ENCODE measurements at places on chromosomes 1 and 21. TPM values are rescaled to one million over a fixed set of nuclear protein-coding genes. Genes with fewer than 3 reads are reported as not detected.
A peak's percentile ranks its signal among the peaks of the same experiment; 100 is the strongest.

FCGR3B gene
- total RNA-seq: 3.3 TPM

CD247 gene
- 0.57 TPM for total RNA-seq

ILDR2 gene
- total RNA-seq: 1.6 TPM

CHAF1B gene
- total RNA-seq: 0.52 TPM

TPTE gene
- not detected for total RNA-seq

CELA3A gene
- not detected for total RNA-seq

OR2G6 gene
- total RNA-seq: not detected

ACTN2 gene
- 2,394 TPM for total RNA-seq

ZNF697 gene
- total RNA-seq: 11.5 TPM

ATP5PO gene
- 850 TPM for total RNA-seq

SPATA21 gene
- not detected for total RNA-seq

LIN9 gene
- 20.4 TPM for total RNA-seq

ID3 gene
- 82.4 TPM for total RNA-seq

PLPP3 gene
- total RNA-seq: 140 TPM

OLFML2B gene
- 2.4 TPM for total RNA-seq

DNA sequence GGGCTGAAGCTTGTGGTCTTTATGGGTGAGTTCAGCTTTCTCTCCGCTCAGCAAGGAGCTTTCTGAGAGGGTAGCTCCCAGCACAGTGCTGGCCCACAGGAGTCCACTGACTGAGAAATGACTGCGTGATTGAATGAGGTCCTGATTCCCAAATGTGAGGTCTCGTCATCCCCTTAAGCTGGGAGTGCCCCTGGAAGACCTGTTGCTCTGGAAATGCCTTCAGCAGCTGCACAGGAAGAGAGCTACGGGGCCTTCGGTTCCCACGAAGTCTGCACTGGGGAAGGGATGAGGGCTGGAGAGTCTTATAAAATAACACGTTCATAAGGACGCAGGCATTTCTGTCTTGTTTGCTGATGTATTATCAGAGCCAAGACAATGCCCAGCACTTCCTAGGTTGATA lies 14.0 kb downstream of the TNNT2 start:
- DNase-seq: peak; percentile 9

DNA sequence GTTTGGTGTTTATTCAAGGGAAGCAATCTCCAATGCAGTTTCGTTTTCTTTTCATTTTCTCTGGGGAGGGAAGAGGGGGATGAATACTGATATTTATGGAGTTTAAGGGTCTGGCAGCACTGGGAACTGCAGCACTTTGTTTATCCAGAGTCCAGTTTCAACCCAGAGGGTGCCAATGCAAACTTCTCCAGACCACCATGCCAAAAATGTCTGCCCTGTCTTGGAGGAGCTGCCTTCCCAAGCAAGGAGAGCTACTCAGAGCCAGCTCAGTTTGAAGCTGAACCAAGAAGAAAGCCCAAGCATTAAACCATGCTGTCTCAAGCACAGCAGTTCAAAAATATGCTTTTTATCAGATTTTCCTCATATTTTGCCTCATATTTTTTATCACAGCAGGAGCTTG lies 589.7 kb downstream of the LMO4 start:
- no peak for DNase-seq

DNA sequence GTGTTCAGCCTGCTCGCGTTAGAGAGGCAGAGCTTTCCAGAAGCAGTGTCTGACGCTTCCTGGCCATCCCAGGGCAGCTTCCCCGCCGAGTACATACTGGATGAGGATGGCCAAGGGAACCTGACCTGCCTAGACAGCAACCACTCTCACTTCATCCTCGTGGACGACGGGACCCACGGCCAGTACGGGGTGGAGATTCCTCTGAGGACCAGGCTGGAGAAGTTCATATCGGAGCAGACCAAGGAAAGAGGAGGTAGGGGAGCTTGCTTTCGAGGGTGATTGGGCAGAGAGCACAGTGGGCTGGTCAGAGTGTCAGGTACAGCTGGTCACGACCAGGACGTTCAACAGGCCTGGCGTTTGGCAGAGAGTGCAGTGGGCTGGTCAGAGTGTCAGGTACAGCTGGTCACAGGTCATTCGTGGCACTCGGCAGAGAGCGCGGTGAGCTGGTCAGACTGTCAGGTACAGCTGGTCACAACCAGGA lies 22.4 kb downstream of the TRPM2 start:
- peak; percentile 17 for DNase-seq

DNA sequence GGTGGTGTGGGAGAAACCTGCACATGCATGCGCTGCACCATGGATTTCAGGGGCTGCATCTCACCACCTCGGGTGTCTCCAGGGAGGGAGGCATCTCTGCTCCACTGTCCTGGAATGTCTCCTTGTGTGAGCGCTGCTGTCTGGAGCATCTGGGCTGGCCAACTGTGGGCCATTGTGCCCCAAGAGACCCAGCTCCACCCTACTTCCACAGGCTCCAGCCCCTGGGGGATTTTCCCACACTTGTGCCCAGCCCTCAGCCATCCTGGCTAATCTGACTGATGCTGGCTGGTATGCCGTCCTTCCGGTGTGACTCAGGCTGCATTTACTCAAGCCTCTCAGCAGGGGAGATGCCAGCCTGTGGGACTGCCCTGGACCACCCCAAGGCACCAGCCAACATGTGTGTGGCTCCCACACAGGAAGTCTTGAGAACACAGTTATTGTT lies 62.0 kb downstream of the TRIM11 start:
- DNase-seq: no peak

DNA sequence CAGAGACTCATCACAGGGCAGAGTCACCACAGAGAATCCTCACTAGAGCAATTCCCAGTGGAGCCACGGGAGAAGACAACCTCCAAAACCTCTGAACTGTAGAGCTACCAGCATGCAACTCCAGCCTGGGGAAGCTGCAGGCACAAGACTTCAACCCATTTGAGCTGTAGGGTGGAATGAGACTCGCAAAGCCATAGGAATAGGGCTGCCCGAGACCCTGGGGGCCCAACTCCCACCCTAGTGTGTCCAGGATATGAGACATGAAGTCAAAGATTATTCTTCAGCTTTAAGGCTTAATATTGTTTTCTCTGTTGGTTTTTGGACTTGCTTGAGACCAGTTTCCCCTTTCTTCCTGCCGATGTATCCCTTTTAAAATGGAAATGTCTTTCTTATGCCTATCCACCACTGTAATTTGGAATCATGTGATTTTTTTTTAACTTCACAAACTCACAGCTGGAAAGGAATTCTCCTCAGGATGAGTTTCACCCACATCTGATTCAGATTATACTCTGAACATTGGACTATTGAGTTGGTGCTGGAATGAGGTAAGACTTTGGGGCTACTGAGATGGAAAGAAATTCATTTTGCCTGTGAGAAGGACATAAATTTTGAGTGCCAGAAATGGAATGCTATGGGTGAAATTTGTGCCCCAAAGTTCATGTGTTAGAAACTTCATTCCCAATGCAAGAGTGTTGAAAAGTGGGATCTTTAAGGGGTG lies 59.6 kb upstream of the ST6GALNAC5 start:
- no peak for DNase-seq

- no peak for DNase-seq
These were observed 327.1 kb upstream of the FMN2 start for GRCh38 chr1:239764546-239764945.

- DNase-seq: no peak
These were observed 190.4 kb downstream of the NCAM2 start for GRCh38 chr21:21188513-21189195.

- DNase-seq: no peak
These were observed 145.4 kb downstream of the GALNT2 start for GRCh38 chr1:230212405-230212936.

- no peak for DNase-seq
These were observed 124.0 kb upstream of the C8B start for GRCh38 chr1:57089855-57090254.

DNA sequence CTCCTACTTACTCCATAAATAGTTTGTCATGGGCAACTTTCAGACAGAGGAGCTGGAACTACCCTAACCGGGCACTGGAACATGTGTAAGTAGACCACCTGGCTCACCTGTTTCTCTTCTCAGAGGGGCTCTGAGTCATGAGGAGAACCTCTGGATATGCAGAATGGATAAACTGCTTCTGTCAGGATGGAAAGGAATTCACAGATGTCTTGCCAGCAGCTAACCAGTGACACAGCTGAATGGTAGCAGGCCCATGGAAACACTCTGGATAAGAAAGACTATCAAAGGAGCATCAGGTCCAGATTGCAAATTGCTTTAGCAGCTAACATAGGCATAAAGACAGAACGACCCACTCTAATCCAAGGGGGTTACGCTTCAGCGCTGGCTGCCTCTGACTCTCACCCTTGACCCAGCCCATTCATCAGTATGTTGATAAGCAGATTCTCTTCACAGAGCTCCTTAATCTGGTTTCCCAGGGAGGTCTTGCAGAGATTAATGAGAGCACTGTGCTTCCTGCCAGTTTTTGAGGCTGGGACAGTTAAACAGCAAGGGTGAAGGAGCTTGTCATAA lies 54.2 kb downstream of the HIVEP3 start:
- DNase-seq: no peak

DNA sequence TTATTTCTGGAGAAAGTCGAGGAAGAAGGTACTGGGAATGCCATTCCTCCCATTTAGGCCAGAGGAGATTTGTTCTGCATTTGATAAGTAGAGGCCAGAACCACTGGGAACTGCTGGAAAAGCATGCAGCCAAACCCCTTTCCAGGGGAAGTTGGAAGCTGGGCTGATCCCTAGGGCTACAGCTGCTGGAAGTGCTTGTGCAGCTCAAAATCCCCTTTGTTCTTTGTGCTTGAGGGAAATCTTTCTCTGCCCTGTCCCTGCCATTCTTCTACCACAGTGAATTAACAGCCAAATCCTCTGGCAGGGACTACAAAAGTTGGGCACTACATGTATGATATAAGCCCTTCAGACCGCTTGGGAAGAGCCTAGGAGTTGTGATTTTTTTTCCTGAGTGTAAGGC lies 734.1 kb downstream of the LRRIQ3 start:
- DNase-seq: no peak

DNA sequence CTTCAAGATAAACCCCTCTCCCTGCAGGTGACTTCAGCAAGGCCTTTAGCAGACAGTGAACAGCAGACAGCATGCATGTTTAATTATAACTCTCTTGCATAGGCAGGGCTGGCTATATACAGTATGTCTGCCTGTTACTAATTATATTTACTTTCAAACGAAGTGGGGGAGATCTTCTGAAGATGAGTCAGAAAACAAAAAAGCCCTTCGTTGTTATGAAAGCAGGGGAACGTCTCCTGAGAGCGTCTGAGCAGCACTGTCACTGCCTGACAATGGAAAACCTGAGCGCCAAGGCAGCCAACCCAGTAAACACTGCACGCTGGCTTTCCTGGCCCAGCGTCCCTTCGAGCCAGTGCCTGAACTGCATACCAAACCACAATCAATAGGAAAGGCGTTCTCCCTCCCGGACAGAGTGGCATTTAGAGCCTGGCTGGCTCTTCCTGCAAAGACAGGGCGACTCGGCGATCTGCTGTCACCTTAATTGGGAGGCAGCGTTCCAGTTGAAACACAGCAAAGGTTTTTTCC lies 54.1 kb downstream of the TOMM20 start:
- DNase-seq: peak; percentile 60

GRCh38 chr1:72037745-72038343 lies 244.5 kb downstream of the NEGR1 start:
- DNase-seq: no peak

- no peak for DNase-seq
These were observed 6.0 kb upstream of the AGO1 start for GRCh38 chr1:35876988-35877387.

DNA sequence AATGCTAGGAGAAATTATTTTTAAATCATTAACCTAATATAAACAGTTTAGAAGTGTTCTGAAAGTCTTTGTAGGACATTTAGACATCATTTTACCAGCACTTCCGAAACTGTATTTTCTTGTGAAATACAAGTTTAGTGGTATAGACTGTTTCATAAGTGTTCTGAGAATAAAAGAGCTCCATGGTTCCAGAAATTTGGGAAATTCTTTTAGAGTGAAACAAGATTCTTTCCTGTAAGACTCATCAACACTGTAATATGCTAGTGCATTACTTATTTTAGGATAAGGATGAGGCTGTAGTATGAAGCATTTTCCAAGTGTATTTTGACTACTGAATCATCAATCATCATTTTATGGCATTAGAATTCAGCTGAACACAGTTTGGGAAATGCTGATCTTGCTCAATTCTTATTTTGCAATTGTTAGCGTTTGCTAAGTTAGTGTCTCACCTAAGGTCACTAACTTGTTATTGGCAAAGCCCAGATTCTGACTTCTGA lies 73.4 kb downstream of the CEP350 start:
- no peak for DNase-seq

- no peak for DNase-seq
These were observed 21.6 kb upstream of the SLAMF6 start for GRCh38 chr1:160544647-160545046.

GRCh38 chr21:30216041-30216723 lies at the start of gene CLDN8:
Gene CLDN8, minus strand, starts transcription at chr21:30216097. Its CDS starts 172 bp downstream, at chr21:30215925.
- no peak for DNase-seq

- no peak for DNase-seq
These were observed 73.5 kb upstream of the PDC start for GRCh38 chr1:186534401-186534800.

DNA sequence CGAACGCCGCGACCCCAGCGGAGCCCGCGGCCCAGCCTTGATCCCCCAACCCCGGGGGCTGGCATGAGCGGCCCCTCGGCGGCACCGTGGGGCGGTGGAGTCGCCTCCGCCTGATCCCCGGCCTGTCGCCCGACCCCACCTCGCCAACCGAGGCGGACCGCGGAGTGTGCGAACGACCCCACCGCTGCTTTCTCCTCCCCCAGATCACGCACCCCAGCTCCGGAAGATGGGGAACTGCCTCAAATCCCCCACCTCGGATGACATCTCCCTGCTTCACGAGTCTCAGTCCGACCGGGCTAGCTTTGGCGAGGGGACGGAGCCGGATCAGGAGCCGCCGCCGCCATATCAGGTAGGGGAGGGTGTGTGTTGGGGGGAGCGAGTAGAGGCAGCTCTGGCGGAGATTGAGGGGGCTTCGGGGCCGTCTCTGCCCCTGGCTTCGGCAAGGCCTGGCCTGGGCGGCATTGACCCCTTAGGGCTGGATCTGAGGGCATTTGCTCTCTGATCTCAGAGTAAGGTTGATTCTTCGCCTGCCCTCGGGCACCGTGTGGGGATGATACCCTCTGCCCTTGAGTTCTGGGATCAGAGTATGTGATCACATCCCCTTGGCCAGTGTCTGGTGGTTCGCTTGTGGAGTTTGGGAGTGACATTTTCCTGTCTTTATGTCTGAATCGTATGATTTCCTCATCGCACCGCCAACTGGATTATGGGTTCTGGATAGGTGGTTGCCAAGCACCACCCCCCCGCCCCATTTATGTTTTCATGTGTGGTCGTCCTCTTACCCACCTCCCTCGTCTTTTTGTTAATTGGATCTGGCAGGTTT lies 668 bp downstream of the RNF11 start:
- peak; percentile 46 for DNase-seq

DNA sequence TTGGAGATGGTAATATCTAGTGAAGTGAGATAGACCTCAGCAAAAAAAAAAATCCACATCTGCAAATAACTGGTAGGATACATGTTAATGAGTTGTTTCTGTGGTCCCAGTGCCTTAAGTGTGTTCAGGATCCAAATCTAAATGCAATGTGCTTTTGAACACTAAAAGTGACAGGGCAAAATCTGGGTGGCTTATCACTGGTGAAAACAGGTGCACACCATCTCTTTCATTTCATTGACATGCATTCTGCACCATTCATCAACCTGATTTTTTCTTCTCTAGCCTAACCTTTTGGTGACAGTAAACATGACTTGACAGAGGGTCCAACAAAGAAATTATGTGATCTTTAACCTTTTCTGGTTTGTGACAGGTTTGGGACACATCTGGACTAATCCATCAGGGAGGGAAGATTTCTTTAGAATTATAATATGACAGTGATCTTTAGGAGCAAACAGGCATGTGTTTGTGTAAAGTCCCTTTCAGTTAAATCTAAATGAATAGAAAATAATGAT lies 201.6 kb upstream of the NEGR1 start:
- no peak for DNase-seq

Measured in left ventricle myocardium superior (tissue), 1 donor.